Aorta (tissue), 5 donors: ENCODE measurements at places on chromosomes 11 and 22.
A peak's percentile ranks its signal among the peaks of the same experiment; 100 is the strongest.

GRCh38 chr11:111417011-111417765 lies 38.1 kb upstream of the POU2AF1 start:
- no peaks in the 10 kb centered on the region for H3K27me3 ChIP-seq
- no peak for DNase-seq
- no peak overlapping the region for H3K27ac ChIP-seq
- peaks cover 7% of the 10 kb centered on the region for H3K4me1 ChIP-seq
- no peak overlapping the region for H3K4me3 ChIP-seq

DNA sequence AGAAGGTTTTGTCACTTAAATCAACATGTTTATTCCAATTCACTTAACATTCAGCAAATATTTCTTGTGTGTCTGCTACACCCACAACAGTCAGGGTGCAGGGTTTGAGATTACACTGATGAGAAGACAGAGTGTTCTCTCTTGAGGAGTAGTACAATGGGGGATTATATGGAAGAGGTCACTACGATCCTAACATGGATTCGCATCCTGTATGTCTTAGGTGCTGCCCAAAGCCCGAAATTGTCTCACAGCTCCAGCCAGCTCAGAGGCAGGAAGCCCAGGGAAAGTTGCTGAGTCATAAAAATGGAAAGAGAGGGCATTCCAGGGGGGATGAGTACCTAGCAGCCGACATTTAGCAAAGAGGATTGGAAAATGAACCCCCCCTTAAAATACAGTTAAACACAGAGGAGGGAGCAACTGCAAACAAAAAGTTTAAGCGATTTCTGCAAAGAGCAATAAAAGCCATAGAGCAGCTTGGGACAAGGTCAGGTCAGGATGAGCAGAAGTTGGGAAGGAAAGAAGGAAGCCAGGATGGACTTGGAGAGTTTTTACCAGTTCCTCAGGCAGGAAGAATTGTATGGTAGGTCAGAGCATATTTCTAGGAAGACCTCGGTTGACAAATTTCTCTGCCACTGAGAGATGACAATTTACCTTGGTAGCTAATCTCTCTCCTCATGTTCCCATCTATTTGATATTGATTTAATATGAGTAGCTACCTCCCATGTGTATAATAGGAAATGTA lies 49.5 kb downstream of the IGLL5 start:
- no peak overlapping the region for H3K4me3 ChIP-seq
- DNase-seq: peak; percentile 16
- no peaks in the 10 kb centered on the region for H3K4me1 ChIP-seq
- no peaks in the 10 kb centered on the region for H3K36me3 ChIP-seq
- H3K27me3 ChIP-seq: no peaks in the 10 kb centered on the region

DNA sequence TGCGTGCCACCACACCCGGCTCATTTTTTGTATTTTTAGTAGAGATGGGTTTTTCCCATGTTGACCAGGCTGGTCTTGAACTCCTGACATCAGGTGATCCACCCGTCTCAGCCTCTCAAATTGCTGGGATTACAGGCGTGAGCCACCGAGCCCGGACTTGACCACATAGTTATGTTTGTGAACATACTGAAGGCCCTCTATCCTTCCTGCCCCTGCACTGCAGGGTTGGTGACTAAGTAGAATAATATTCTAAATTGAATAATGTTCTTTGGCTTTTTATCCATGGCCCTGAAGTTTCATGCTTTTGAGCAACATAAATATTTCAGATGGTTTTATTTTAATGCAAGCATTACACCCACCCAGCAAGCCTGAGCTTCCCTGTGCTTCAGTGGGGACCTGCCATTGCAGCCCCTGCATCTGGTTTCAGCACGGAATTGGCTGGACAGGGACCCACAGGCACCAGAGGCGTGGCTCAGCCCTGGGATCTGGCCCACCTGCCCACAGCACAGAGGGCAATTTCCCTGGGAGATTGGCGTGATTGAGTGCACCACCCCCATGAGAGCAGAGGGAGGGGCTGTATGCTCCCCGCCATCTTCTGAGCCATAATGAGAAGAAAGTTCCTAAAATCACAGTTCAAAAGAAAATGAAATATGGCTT lies 460.5 kb downstream of the BRD1 start:
- no peaks in the 10 kb centered on the region for H3K4me1 ChIP-seq
- no peak for DNase-seq
- no peak overlapping the region for H3K4me3 ChIP-seq
- no peaks in the 10 kb centered on the region for H3K36me3 ChIP-seq
- H3K27me3 ChIP-seq: no peaks in the 10 kb centered on the region

- H3K4me1 ChIP-seq: no peaks in the 10 kb centered on the region
- H3K27me3 ChIP-seq: no peaks in the 10 kb centered on the region
- no peak overlapping the region for H3K27ac ChIP-seq
- peaks cover 5% of the 10 kb centered on the region for H3K36me3 ChIP-seq
- no peak overlapping the region for H3K4me3 ChIP-seq
Measured at GRCh38 chr11:6635082-6635932, 16.1 kb upstream of the TPP1 start.

GRCh38 chr11:44978961-44979331 lies 28.3 kb upstream of the TP53I11 start:
- no peak overlapping the region for H3K27ac ChIP-seq
- DNase-seq: no peak
- H3K27me3 ChIP-seq: no peaks in the 10 kb centered on the region
- no peaks in the 10 kb centered on the region for H3K4me1 ChIP-seq
- H3K36me3 ChIP-seq: no peaks in the 10 kb centered on the region

DNA sequence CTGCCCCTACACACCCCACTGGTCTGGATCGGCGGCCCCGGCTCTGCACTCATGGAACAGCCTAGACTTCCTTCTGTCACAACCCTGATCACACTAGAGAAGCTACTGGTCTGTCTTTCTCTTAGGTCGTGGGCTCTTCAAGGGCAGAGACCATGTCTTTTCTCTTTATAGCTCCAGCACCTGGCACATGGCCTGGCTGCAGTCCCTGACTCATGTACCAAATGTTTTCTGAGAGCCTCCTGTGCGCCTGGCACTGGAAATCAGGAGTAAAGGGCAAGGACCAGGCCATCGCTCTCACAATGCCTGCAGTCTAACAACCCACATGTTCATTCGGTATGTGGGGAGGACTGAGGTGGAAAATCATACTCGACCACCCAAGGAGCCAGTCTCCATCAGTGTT lies 7.5 kb downstream of the ASCC2 start:
- DNase-seq: no peak
- no peaks in the 10 kb centered on the region for H3K4me1 ChIP-seq
- H3K4me3 ChIP-seq: no peak overlapping the region
- no peak overlapping the region for H3K27ac ChIP-seq

DNA sequence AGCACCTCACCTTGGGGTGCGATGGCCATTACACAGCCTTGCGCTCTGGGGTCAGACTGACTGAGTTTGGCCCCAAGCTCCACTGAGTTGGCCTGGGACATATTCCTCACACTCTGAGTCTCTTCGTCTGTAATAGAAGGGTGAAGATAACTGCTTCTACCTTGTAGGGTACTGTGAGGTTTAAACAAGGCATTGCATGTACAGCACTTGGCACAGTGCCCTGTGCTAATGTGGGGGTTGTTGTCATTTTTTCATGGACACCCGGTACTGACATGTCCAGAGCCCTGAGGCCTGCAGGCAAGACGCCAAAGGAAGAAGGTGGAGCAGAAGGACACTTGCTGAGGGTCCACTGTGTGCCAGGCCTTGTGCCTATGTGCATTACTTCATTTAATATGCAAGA lies 50.7 kb downstream of the OTOG start:
- DNase-seq: no peak
- H3K36me3 ChIP-seq: no peaks in the 10 kb centered on the region
- H3K4me3 ChIP-seq: no peak overlapping the region
- H3K4me1 ChIP-seq: no peaks in the 10 kb centered on the region
- no peaks in the 10 kb centered on the region for H3K27me3 ChIP-seq

- no peaks in the 10 kb centered on the region for H3K27me3 ChIP-seq
- no peak overlapping the region for H3K27ac ChIP-seq
- DNase-seq: peak; percentile 78
- no peaks in the 10 kb centered on the region for H3K4me1 ChIP-seq
- H3K36me3 ChIP-seq: no peaks in the 10 kb centered on the region
- no peak overlapping the region for H3K4me3 ChIP-seq
Measured at GRCh38 chr22:44620129-44620840, 81.7 kb upstream of the PRR5 start.
